ENCODE measurements at places on chromosomes 5 and 9.

DNA sequence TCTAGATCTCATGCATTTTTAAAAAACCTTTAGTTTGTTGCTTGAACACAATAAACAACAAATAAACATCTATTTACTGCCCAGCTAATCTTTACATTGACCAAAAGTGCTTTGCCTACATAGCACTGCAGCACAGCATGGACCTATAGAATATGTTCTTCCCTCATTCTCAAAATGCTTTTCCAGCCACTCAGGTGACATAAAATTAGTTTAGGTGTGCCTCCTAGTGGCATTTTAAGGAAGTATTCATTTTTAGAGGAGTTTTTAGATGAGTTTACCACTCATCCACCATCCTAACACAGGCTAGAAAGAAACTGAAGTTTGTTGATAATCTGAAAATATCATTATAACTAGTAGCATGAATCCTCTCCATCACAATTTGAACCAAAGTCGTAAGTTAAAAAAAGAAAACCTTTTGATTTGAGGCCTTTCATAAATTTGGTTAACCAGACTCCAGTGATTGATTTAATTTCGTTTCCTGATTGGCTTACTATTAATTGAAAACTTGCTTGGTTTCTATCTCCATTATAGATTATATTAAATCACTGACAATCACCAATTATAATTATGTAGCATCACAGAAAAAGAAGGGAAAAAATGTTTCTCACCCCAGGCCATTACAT lies 12.6 kb downstream of the PLGRKT start:
- no peaks in the 10 kb centered on the region for H3K4me1 ChIP-seq
- peaks cover 22% of the 10 kb centered on the region for H3K36me3 ChIP-seq
- no peaks in the 10 kb centered on the region for H3K27me3 ChIP-seq
- no peak overlapping the region for H3K27ac ChIP-seq

GRCh38 chr5:146185161-146185560 lies 2.7 kb upstream of the LARS1 start:
- ATAC-seq = no peak
- H3K36me3 ChIP-seq = no peaks in the 10 kb centered on the region
- peaks cover 25% of the 10 kb centered on the region for H3K4me1 ChIP-seq
- no peaks in the 10 kb centered on the region for H3K27me3 ChIP-seq
- no peak overlapping the region for H3K4me3 ChIP-seq

DNA sequence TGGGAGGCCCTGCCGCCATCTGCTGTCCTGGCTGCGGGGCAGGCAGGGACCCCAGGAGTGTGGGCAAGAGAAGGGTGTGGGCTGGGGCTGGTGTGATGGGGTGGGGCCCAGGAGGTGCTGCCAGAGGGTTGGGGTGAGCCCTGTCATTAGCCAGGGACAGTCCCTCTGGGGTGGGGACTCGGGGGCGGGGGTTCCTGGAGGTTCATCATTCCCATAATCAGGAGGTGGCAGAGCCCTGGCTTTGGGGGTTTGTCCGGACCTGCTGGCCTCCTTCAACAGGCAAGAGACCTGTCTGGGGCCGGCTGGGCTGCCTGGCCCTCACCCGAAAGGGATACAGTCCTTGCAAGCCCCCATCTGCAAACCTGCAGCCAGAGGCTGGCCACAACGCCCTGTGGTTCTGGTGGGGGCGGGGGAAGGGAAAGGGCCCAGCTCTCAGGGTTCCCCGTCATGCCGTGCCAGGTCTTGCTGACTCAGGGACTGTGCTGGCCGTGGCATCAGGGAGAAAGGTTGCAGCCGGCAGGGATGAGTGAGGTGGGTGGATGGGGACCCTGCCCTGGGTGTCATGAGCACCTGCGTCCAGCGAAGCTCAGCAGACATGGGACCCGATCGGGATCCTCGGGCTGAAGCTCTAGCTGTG lies 65.2 kb downstream of the MRPL36 start:
- no peak overlapping the region for H3K27ac ChIP-seq
- no peak overlapping the region for H3K4me3 ChIP-seq

GRCh38 chr5:3004361-3005080 lies 253.0 kb upstream of the IRX2 start:
- H3K36me3 ChIP-seq = no peaks in the 10 kb centered on the region
- H3K4me1 ChIP-seq = no peaks in the 10 kb centered on the region
- no peak overlapping the region for H3K27ac ChIP-seq
- no peaks in the 10 kb centered on the region for H3K27me3 ChIP-seq
- no peak for ATAC-seq

- no peaks in the 10 kb centered on the region for H3K27me3 ChIP-seq
- no peak overlapping the region for H3K27ac ChIP-seq
- no peaks in the 10 kb centered on the region for H3K4me1 ChIP-seq
- no peak overlapping the region for H3K4me3 ChIP-seq
- no peak for ATAC-seq
Measured at GRCh38 chr5:118290204-118290603, 698.1 kb downstream of the DTWD2 start.

GRCh38 chr9:106065579-106066214 lies 371.4 kb downstream of the TMEM38B start:
- no peak overlapping the region for H3K4me3 ChIP-seq
- no peaks in the 10 kb centered on the region for H3K36me3 ChIP-seq
- H3K27me3 ChIP-seq = no peaks in the 10 kb centered on the region

DNA sequence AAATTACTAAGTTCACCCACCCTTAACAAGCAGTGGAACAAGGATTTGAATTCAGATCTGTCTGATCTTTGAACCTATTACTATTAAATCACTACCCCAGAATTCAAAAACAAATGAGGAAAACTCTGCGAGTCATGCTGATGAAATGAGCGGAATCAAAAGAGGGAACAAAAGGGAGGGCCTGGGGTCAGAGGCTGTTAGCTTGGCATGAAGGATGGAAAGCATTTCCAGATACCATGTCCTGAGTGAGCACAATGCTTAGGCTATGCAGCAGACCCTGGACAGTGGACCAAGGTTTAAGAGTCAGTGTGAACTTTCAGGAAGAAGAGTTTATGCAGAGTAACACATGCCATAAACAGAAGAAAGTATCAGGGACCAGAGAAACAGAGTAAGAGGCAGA lies 30.5 kb downstream of the GRIA1 start:
- no peaks in the 10 kb centered on the region for H3K36me3 ChIP-seq
- no peaks in the 10 kb centered on the region for H3K27me3 ChIP-seq
- no peak overlapping the region for H3K4me3 ChIP-seq
- H3K27ac ChIP-seq = no peak overlapping the region

DNA sequence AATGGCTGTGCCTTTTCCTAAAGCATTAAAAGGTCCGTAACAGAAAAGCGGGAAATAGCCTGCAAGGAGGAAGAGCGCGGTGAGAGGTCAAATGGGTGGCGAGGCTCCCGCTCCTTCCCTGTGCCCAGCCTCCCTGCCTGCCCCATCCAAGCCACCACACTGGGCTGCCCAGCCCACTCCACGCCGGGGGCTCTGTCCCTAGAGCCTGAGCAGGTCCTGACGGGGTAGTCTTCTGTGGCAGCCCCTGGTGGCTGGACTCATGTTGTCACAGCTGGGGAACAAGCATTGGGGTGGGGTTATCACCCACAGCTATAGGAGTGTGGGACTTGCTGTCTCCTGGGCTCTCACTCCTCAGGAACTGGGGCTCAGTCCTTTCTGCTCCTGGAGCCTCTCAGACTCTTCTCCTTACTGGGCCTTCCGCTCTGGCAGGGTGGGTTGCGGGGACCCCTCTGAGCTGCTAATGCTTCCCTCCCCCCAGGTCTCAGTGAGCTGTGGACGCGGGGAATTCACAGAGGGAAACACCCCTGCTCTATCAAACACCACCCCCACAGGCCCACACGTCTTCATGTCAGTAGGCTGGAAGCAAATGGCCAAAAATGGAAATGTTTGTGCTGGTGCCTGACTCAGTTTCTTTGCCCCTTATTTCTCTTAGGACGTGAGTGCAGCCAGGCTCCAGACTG lies 152.4 kb upstream of the PHYKPL start:
- H3K4me3 ChIP-seq = no peak overlapping the region
- H3K27ac ChIP-seq = no peak overlapping the region
- H3K36me3 ChIP-seq = no peaks in the 10 kb centered on the region
- no peak for ATAC-seq

DNA sequence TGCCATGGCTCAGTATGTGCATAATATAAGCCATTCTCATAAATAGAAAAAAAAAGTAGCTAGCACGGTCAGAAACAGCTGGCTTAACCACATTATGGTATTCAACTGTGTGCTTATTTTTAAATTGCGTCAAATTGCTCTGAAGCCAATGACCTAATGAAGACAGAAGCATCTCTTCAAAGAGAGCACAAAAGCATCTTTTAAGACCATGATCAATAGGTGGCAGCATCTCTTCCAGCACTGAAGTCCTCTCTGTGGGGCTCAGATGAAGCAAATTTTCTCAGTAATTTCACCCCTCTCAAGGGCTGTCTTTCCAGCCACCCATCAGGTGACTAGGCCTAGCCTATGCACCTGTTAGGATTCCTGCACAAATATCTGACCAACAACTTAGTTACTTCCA lies 251.4 kb downstream of the GLIS3 start:
- no peak for ATAC-seq
- peaks cover 4% of the 10 kb centered on the region for H3K4me1 ChIP-seq
- H3K36me3 ChIP-seq = no peaks in the 10 kb centered on the region
- no peak overlapping the region for H3K4me3 ChIP-seq

DNA sequence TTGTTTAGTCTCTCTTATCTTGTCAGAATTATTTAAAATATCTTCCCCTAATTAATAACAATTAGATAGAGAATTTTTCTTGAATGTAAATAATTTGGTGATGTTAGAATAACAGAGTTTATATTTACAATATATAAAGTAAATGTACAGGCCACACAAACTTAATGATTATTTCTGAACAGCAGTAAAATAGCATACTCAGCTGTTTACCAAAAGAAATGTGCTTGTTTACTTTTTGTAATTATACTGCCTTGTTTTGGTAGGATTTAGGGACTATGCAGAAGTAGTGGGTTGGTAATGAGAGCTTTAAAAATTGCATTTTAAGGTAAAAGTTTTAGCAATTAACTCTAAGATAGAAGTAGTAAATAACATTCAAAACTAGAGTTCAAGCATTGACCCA lies 17.4 kb downstream of the NDFIP1 start:
- no peak overlapping the region for H3K4me3 ChIP-seq
- peaks cover 3% of the 10 kb centered on the region for H3K4me1 ChIP-seq
- H3K27me3 ChIP-seq = no peaks in the 10 kb centered on the region
- ATAC-seq = no peak
- H3K27ac ChIP-seq = no peak overlapping the region
- H3K36me3 ChIP-seq = peaks cover 14% of the 10 kb centered on the region

GRCh38 chr9:22379272-22379671 lies 67.4 kb upstream of the DMRTA1 start:
- no peaks in the 10 kb centered on the region for H3K27me3 ChIP-seq
- no peak overlapping the region for H3K27ac ChIP-seq
- H3K4me1 ChIP-seq = no peaks in the 10 kb centered on the region
- no peaks in the 10 kb centered on the region for H3K36me3 ChIP-seq
- ATAC-seq = no peak
- H3K4me3 ChIP-seq = no peak overlapping the region

GRCh38 chr5:5983261-5983980 lies 394.9 kb downstream of the MED10 start:
- H3K36me3 ChIP-seq = no peaks in the 10 kb centered on the region
- H3K4me1 ChIP-seq = no peaks in the 10 kb centered on the region
- ATAC-seq = no peak
- H3K27ac ChIP-seq = no peak overlapping the region
- H3K4me3 ChIP-seq = no peak overlapping the region

DNA sequence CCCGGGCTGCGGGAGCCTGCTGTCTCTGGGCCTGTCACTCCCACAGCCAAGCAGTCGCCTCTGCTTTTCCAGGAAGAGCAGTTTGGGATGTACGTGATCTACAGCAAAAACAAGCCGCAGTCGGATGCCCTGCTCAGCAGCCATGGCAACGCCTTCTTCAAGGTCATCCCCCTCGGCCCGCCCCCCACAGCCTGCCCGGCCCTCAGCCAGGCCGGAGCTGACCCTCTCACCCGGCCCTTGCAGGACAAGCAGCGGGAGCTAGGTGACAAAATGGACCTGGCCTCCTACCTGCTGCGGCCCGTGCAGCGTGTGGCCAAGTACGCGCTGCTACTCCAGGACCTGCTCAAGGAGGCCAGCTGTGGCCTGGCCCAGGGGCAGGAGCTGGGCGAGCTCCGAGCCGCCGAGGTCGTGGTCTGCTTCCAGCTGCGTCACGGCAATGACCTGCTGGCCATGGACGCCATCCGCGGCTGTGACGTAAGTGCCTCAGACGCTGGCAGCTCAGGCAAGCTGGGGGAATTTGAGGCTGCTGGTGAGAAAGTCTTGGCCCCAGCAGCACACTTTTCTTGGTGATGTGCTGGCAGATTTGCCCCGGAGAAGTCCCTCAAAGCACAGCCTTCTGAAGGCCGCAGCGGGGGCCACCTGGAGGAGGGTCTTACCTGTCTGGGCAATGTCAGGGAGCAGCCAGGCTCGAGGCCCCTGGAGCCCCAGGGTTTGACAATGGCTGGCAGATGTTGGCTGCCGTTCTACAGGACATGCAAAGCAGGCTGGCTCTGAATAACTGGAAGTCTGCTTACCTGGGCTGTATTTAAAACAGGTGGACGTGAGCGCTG lies 20.1 kb upstream of the LRRC14B start:
- no peak for ATAC-seq
- H3K27me3 ChIP-seq = peaks cover 9% of the 10 kb centered on the region
- H3K36me3 ChIP-seq = no peaks in the 10 kb centered on the region
- H3K4me1 ChIP-seq = no peaks in the 10 kb centered on the region

DNA sequence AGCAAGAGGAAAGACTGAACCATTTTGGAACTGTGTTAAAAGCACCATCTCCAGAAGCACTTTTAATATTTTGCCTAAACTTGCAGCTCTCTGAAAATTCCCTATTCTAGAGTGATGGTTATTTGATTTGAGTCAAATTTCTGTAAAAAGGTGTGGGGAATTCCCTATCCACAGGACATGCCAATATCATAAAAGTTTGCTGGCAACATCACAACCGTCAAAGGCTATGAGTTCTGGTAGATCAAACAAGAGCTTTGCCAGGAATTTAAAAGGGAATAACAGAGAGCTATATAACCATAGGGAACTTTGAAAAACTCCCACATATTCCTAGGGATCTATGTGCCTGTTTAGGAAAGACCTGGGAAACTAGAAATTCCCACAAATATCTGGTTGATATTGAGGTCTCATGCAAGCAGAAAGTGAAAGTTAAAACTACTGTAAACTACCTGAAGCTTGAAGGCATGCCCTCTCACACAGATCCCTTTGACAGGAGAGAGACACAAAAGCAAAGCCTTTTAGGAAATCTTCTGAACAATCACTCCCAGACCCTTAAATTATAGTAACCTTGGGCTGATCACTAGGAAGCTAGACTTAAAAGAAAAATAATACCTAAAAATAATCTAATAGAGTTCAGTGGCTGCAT lies 549.9 kb downstream of the ANXA1 start:
- H3K4me3 ChIP-seq = no peak overlapping the region
- no peaks in the 10 kb centered on the region for H3K27me3 ChIP-seq
- H3K27ac ChIP-seq = no peak overlapping the region
- ATAC-seq = no peak
- H3K4me1 ChIP-seq = no peaks in the 10 kb centered on the region
- no peaks in the 10 kb centered on the region for H3K36me3 ChIP-seq

DNA sequence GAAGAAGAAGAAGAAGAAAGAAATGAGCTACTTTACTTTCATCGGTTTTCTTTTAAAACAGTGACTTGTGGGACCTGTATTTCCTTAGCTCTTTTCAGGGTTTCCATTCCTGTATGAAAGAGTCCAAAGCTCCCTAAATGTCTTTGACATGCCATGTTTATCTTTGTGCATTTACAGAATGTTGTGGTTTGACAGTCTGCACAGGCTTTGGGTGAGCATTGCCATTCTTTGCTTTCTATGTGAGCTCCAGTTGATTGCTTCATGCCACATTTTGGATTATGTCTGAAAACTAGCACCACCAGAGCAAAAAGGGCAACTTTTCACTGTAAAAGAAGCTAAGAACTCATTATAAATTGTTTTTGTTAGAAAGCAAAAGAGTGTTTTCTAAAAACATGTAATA lies 733.4 kb downstream of the TLE4 start:
- H3K36me3 ChIP-seq = no peaks in the 10 kb centered on the region
- H3K4me3 ChIP-seq = no peak overlapping the region
- ATAC-seq = no peak
- H3K27ac ChIP-seq = no peak overlapping the region
